ENCODE measurements at places on chromosomes 16 and 17. TPM values are rescaled to one million over a fixed set of nuclear protein-coding genes. Genes with fewer than 3 reads are reported as not detected.

DNA sequence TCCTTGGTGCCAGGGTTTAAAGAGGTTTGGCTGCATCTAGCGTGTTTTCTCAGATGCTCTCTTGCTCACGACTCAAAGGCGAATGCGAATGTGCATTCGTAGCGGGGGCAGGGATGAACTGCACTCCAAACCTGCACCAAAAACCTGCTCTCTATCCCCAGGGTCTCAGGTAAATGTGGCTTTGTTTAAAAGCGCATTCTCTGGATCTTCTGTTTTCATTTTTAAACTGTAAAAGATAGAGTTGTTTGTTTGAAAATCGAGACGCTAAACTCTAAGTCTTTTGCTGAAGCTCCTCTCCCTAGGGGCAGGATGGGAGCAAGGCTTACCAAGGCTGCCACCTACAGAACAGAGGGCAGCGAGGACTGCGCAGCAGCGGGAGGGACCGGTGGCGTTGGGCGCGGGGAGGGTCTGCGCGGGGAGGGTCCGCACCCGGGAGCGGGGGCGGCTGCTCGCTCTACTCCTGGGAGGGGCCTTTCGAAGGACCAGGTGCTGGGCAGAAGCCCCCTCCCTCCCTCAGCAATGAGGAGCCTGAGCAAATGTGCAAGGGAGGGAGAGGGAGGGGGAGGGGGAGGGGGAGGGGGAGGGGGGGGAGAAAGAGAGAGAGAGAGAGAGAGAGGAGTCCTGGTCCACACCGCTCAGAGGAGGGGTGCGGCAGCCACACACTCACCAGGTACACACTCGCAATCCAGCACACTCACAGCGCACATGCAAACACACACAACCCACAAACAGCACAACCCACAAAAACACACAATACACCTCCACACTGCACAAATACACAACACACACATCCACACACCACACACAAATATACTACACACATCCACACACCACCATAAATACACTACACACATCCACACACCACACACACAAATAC lies 142.8 kb downstream of the GRIN2A start:
- no peaks in the 10 kb centered on the region for H3K4me1 ChIP-seq
- DNase-seq, result no peak
- H3K36me3 ChIP-seq, result no peaks in the 10 kb centered on the region
- H3K27me3 ChIP-seq, result peaks cover 4% of the 10 kb centered on the region

DNA sequence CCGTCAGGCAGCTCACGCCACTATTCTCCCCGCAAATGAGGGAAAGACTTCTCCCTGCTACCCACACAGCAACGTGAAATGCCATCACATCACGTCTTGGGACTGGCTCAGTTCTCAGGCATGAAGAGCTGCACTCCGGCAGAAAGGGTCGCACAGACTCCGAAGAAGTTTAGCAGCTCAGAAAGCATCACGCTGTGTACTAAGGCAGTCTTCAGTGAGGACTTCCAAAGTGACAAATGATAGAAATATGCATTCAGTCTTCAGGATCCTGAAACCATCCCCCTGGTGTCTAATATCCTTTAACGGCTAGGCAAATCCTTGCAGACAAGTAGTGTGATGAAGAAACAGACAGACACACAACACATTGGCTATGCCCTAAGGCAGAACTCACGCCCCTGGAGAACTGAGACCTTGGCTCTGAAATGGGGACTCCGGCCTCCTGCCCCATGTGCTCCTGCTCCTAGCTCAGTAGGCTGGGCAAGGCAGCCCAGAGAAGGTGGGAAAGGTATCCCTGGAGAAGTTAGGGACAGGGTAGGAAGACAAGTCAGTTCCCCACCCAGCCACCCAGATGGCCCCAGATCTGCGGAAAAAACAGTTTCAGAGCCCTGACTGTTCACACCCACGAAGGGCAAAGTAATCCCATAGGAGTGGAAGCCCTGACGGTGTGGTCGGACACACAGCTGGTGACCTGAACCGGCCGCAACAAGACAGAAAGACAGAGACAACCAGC lies 1.6 kb downstream of the XYLT1 start:
- H3K4me3 ChIP-seq, result peak overlapping the region; percentile 68
- H3K27ac ChIP-seq, result no peak overlapping the region
- no peaks in the 10 kb centered on the region for H3K36me3 ChIP-seq
- no peak for DNase-seq

DNA sequence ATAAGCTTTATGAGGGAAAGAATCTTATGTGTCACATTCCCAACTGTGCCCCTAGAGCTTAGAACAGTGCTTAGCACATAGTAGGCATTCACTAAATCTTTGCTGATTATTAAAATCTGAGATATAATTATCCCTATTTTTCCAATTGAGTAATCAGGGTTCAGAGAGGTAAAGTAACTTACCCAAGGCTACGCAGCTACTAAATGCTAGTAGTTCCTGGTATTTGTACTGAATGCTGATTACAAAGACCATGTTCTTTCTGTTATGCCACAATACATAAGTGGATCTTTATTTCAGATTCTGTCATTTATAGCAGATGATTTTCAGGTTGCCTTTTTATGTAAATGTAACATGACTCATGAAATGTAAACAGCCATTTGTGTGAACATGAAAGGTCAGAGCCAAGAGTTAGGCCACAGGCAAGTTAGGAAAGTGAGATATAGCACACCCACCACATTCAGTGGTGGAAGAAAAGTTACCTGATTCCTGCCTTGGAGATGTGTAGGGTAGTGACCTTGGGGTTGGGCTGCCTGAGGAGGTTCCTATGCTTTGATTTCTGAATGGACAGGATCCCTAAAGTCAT lies 77.2 kb downstream of the FTO start:
- H3K27ac ChIP-seq, result no peak overlapping the region
- no peak overlapping the region for H3K4me3 ChIP-seq
- no peaks in the 10 kb centered on the region for H3K36me3 ChIP-seq
- H3K27me3 ChIP-seq, result no peaks in the 10 kb centered on the region

Gene TTLL6
- 2.7 TPM for total RNA-seq

GRCh38 chr17:70447588-70447987 lies 278.3 kb downstream of the KCNJ2 start:
- no peak for DNase-seq
- H3K4me1 ChIP-seq, result no peaks in the 10 kb centered on the region
- H3K36me3 ChIP-seq, result no peaks in the 10 kb centered on the region
- H3K27ac ChIP-seq, result no peak overlapping the region
- H3K4me3 ChIP-seq, result no peak overlapping the region
- no peaks in the 10 kb centered on the region for H3K27me3 ChIP-seq

DNA sequence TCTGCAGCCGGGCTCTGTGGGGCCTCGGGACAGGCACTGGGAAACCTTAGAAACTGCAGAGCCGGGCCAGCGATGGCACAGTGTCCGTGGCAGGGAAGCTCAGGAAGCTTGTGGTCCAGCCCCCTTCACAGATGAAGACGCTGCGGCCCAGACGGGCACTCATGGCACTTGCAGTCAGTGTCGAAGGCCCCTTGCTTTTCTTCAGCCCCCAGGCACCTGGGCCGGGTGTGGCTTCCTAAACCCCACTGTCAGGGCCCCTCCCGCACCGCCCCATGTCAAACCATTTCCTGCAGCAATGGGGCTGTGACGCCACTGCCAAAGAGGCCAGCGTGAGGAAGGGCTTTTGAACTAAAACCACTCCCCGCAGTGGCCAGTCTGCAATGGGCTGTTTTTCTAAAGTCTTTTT lies 164.0 kb downstream of the LAT start:
- peaks cover 7% of the 10 kb centered on the region for H3K4me1 ChIP-seq
- no peaks in the 10 kb centered on the region for H3K36me3 ChIP-seq

- H3K4me1 ChIP-seq, result no peaks in the 10 kb centered on the region
- H3K36me3 ChIP-seq, result no peaks in the 10 kb centered on the region
- no peak overlapping the region for H3K4me3 ChIP-seq
Measured at GRCh38 chr17:79657861-79658810, 47.3 kb upstream of the RBFOX3 start.

DNA sequence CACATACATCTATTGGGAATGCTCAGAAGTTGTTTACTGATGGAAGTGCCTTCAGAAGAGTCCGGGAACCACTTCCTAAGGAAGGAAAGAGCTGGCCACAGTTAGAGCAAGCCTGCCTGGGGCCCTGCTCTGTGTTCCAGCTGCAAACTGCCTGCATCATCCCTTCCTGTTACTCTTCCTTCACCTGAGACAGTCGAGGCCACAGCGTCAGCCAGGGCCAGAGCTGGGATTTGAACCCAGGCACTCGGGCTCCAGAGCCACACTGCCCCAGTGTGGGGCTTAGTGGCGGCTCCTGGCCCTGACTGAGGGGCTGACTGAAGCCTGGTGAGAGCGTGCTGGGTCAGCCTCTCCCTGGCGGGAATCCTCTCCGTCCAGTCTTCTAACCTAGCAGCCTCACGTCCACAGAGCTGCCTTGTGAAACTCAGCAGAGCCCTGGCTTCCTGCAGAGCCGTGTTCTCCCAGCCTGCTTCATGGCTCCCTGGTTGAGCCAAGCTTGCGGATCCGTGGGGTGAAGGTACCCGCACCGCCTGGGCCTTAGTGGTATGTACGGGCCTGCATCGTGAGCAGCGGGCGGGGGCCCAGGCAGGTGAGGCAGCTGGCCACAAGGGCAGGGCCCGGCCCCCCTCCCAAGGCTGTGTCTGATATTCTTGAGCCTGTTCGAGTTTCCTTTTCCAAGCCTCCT lies 4.6 kb upstream of the C17orf99 start:
- H3K27me3 ChIP-seq, result no peaks in the 10 kb centered on the region
- no peak for DNase-seq
- peaks cover 71% of the 10 kb centered on the region for H3K4me1 ChIP-seq
- no peak overlapping the region for H3K4me3 ChIP-seq
- peak overlapping the region; percentile 67 for H3K27ac ChIP-seq

- no peak overlapping the region for H3K4me3 ChIP-seq
- H3K4me1 ChIP-seq, result no peaks in the 10 kb centered on the region
- no peaks in the 10 kb centered on the region for H3K27me3 ChIP-seq
Measured at GRCh38 chr17:63714550-63715277, 14.8 kb upstream of the LIMD2 start.

Gene AGRP
- 8.5 TPM for total RNA-seq

Gene RHBDL3
- 0.18 TPM for total RNA-seq

Gene HBQ1
- not detected for total RNA-seq

Gene CTRB2
- total RNA-seq, result 0.44 TPM

Gene DDX5
- 964 TPM for total RNA-seq

DNA sequence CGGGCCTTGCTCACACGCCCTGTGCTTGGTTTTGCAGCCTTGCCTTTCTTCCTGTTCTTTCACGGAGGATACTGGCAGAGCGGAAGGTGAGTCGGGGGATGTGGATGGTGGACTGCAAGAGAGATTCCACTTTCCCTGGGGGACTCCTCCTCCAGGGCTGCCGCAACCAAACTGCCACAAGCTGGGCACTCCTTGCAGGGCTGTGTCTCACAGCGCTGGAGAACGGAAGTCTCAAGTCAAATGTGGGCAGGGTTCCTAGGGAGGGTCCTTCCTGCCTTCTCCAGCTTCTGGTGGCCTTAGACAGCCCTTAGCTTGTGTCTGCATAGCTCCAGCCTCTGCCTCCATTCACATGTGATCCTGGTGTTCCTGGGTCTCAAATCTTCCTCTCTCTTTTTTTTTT lies 11.4 kb upstream of the BIRC5 start:
- DNase-seq, result no peak
- no peaks in the 10 kb centered on the region for H3K27me3 ChIP-seq
- H3K4me1 ChIP-seq, result peaks cover 9% of the 10 kb centered on the region
- H3K4me3 ChIP-seq, result no peak overlapping the region

GRCh38 chr17:50906443-50906842 lies 40.3 kb upstream of the TOB1 start:
- no peak overlapping the region for H3K4me3 ChIP-seq
- no peak overlapping the region for H3K27ac ChIP-seq
- no peaks in the 10 kb centered on the region for H3K27me3 ChIP-seq
- H3K4me1 ChIP-seq, result peaks cover 43% of the 10 kb centered on the region
- no peaks in the 10 kb centered on the region for H3K36me3 ChIP-seq

Gene EFNB3
- 1.6 TPM for total RNA-seq

- no peak for DNase-seq
- H3K27me3 ChIP-seq, result no peaks in the 10 kb centered on the region
- H3K4me3 ChIP-seq, result no peak overlapping the region
- no peak overlapping the region for H3K27ac ChIP-seq
- no peaks in the 10 kb centered on the region for H3K4me1 ChIP-seq
- no peaks in the 10 kb centered on the region for H3K36me3 ChIP-seq
Measured at GRCh38 chr16:49366669-49367068, 6.9 kb upstream of the C16orf78 start.

- H3K4me3 ChIP-seq, result no peak overlapping the region
- no peak for DNase-seq
- H3K27me3 ChIP-seq, result no peaks in the 10 kb centered on the region
- H3K27ac ChIP-seq, result no peak overlapping the region
- H3K36me3 ChIP-seq, result peaks cover 5% of the 10 kb centered on the region
- no peaks in the 10 kb centered on the region for H3K4me1 ChIP-seq
Measured at GRCh38 chr17:8552577-8553320, 77.8 kb downstream of the MYH10 start.

- H3K4me3 ChIP-seq, result no peak overlapping the region
- no peaks in the 10 kb centered on the region for H3K27me3 ChIP-seq
- H3K36me3 ChIP-seq, result no peaks in the 10 kb centered on the region
- no peak overlapping the region for H3K27ac ChIP-seq
Measured at GRCh38 chr17:17196776-17197175, 9.4 kb downstream of the PLD6 start.

DNA sequence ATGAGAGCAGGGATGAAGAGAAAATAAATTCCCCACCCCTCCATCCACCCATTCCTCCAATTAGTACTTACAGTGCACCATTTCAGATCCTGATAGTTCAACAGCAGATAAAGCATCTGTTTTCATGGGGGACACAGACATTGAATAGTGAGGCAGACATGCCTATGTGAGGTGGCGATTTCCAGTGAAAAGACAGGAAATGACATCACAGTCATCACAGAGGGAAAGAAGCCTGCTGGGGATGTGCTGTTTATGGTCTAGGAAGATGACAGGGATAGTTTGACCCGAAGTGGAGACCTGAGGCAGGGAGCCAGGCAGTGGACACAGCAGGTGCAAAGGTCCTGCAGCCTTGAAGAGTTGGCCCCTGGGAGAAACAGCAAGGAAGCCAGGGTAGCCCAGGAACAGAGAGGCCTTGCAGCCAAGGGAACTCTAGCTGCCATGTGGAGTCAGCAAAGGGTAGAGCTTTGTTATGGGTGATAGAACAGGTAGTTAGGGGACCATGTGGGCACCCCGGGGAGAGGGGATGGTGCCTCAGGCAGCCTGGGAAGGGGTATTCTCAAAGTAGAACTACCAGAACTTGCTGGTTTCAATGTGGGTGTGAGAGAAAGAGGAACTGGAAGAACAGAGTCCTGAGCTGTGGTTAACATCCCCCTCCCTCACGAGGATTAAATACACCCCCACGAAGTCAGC lies 256.6 kb downstream of the CPPED1 start:
- H3K4me3 ChIP-seq, result no peak overlapping the region
- DNase-seq, result no peak
- H3K36me3 ChIP-seq, result no peaks in the 10 kb centered on the region
- H3K4me1 ChIP-seq, result peaks cover 10% of the 10 kb centered on the region
- no peaks in the 10 kb centered on the region for H3K27me3 ChIP-seq

- no peaks in the 10 kb centered on the region for H3K4me1 ChIP-seq
- H3K36me3 ChIP-seq, result no peaks in the 10 kb centered on the region
- no peak overlapping the region for H3K27ac ChIP-seq
- no peaks in the 10 kb centered on the region for H3K27me3 ChIP-seq
- DNase-seq, result no peak
- H3K4me3 ChIP-seq, result no peak overlapping the region
Measured at GRCh38 chr17:43615330-43616028, 46.2 kb downstream of the MEOX1 start.

GRCh38 chr16:3129137-3130131 lies 5.4 kb upstream of the ZNF213 start:
- peaks cover 13% of the 10 kb centered on the region for H3K36me3 ChIP-seq
- H3K27ac ChIP-seq, result peak overlapping the region; percentile 81
- no peaks in the 10 kb centered on the region for H3K27me3 ChIP-seq
- peak overlapping the region; percentile 65 for H3K4me3 ChIP-seq
- DNase-seq, result peak; percentile 78
- peaks cover 52% of the 10 kb centered on the region for H3K4me1 ChIP-seq

Gene TSEN54
- total RNA-seq, result 20.4 TPM

Data from lower lobe of right lung (tissue), 2 donors.